Pancreas (tissue), 10 donors: ENCODE measurements at places on chromosomes 7 and 10. TPM values are rescaled to one million over a fixed set of nuclear protein-coding genes. Genes with fewer than 3 reads are reported as not detected.

CPN1 gene
- total RNA-seq = not detected

ABCF2 gene
- total RNA-seq = 11.2 TPM

NET1 gene
- total RNA-seq = 68.0 TPM

DNA sequence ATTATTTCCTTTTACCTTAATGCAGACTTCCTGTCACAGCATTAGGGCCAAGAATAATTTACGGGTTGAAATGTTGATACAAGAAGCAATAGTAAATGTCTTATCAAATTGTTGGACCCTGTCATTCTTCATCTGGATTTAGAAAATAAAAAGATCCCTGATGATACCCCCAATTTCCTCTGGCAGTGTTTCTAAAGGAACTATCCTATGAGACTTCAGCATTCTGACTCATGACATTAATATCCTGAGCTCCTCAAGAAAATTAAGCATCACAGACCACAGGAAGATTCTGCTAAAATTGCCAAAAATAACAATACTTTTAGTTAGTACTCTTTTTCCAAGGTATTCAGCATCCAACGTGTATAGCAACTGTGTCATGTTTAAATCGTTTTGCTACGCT, 490.5 kb upstream of the ANKRD30A start:
- no peak for DNase-seq

DNA sequence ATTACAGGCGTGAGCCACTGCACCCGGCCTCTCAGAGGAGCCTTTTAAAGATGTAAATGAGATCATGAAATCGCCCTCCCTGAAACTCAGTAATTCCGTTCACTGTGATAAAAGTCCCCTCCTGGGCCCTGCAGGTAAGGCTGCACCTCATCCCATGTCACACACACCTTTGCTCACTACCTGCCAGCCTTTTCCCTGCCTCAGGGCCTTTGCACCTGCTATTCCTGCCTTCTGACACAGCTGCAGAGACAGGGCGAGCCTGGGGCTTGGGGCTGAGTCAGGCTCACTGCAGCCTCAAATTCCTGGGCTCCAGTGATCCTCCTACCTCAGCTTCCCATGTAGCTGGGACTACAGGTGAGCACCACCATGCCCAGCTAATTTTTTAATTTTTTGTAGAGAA, 118.8 kb downstream of the MYL10 start:
- DNase-seq = no peak

DNA sequence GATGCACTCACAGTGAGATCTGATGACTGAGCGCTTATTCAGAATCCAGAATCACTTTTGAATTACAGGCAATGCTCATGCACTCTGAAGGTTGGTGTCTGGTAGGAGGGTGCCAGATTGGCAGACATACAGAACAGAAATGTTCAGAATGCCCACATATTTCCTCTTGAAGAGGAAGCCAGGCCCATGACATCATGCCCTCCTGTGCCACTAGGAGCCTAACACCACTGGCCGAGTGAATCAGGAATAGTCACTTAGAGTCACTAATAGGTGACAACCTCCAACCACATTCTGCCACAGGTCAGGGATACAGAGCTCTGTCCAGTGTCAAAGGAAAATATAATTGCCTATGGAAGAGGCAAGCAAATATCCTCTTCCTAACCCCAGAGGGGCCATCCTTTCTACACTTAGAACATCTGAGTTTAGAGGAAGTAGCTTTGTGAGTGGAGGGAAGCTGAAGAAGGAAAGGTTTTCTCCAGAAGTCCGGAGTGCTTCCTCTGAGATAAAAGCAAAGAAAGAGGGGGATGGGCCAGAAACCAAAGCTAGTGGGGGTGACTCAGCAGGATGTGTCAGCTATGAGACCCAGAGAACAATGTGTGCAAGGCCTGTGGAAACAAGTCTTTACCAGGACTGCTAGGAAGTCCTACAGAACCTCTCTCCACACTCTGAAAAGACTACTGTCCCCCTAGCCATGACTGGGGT, 838.8 kb downstream of the GRID1 start:
- no peak for DNase-seq

LRGUK gene
- total RNA-seq = 0.43 TPM

GRCh38 chr7:41627645-41628298, 75.1 kb downstream of the INHBA start:
- DNase-seq = no peak

ARHGEF5 gene
- total RNA-seq = 18.4 TPM

LRRC61 gene
- total RNA-seq = 7.1 TPM

C10orf95 gene
- 0.40 TPM for total RNA-seq

GRCh38 chr7:127798769-127799372, 146.9 kb downstream of the SND1 start:
- DNase-seq = no peak

FRMD4A gene
- 27.5 TPM for total RNA-seq

DNA sequence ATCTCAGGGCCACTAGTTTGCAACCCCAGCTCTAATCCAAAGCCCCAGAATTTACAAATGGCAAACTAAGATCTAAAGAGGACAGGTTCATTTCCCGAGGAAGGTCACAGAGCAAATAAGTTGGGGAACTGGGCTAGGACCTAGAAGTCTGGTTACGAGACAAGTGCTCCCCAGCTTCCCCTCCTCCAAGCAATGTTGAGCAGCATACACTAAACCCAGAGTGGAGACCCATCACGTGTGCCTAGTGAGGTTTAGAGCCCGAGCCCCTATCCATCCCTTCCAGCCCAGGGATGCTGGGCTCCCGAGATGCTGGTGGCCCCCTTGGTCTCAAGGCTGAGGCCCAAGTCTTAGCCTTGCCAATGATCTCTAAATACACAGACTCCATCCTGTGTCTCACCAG, 209.5 kb upstream of the ZMIZ1 start:
- no peak for DNase-seq

DNA sequence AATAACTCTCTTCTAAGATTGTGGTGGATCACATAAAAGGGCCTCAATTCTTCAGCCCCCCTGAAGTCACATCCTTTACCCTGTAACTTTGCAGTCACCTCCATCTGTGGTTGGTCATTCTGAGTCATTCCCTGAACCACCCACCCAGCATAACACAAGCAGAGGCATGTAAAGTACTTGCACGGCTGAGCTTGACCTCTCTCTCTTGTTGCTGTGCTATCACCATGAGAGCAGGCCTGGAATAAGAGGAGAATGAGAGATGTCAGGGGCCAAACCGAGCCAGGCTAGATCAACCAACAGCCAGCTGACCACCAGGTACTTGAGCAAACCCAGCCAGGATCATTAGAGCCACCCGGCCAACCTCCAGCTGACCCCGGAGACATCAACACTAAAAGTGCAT, 13.5 kb upstream of the STK17A start:
- no peak for DNase-seq

- no peak for DNase-seq
Measured at GRCh38 chr10:130027716-130028464, 63.8 kb upstream of the EBF3 start.

NUTM2D gene
- total RNA-seq = 3.8 TPM

- no peak for DNase-seq
Measured at GRCh38 chr7:31398815-31399214, 58.3 kb upstream of the NEUROD6 start.

DDC gene
- 2.7 TPM for total RNA-seq

DNA sequence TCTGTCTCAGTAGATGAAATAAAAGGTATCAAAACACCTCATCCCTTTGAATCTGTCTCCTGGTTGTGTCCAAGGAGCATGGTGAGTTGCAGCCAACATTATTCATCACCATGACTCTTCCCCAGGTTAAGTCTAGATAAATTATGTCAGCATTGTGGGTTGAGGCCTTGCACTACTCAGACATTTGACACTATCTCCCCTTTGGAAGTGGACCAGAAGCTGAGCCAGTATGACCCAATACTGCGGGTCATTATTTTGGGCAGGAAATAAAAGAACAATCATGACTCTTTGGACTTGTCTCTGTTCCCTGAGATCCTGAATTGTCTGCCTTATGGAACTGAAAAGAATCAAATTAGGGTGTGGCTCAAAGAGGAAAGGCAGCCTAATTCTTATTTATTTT, 168.2 kb upstream of the FAM171A1 start:
- DNase-seq = no peak

DNA sequence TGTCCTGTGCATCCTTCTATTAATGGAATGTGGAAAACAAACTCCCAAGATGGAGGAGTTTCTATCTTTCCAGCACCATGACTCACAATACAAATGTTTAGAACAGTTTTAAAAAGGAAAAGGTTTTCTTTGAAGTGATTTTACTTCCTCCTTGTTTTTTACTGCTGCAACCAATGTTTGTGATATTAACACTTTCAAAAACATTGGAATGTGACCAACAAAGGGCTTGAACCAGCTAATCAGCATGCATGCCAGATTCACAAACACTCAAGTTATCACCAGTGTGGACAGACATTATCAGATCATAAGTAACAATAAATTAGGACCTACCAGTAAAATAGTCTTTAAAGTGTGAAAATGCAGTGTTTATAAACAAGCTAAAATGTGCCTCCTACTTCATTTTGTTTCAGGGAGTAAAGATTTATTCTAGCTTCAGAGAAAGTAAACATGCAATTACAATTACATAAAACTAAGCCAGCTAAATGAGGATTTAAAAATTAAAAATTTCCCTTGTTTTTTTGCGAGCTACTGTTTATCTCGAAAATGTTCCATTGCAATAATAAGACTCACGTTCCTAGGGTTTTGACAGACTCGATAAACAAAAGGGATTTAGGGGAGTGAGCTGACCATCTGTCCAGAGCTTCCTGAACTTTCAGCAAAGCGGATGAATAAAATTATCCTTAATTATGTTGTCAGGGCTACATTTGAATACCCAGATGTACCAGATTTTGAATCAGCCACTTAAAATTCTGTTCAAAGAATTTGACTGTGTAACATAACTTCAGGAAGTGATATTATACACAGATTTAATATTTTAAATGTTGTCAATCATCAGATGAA, 29.8 kb downstream of the CPVL start:
- DNase-seq = no peak

TFPI2 gene
- total RNA-seq = 11.8 TPM

- no peak for DNase-seq
Measured at GRCh38 chr7:32941681-32942414, 15.4 kb upstream of the FKBP9 start.

DNA sequence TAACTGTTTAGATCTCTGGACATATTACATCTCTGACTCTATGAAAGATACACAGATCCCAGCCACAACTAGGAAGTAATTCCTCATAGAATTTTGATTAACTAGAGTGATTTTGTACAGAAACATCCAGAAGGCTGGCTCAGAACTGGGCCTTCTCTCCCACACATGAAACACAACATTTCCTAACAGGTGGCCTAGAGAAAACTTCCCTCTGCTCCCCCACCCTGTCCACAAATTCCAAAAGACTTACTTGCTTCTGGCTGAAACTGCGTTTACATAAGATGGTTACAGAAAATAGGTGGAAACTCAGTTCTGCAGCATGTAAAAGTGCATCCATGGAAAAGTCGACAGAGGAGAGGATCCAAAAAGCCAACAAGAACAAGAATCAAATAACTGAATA, 132.9 kb downstream of the FZD1 start:
- no peak for DNase-seq

CTAGE6 gene
- total RNA-seq = 0.38 TPM

GRCh38 chr10:88314362-88314761, 268.8 kb downstream of the RNLS start:
- no peak for DNase-seq

ABLIM1 gene
- total RNA-seq = 30.0 TPM

GRCh38 chr7:84546403-84546802, 351.8 kb upstream of the SEMA3A start:
- no peak for DNase-seq
